Activated CD8-positive, alpha-beta T cell treated with anti-CD3 and anti-CD28 coated beads for 36 hours (primary cell): ENCODE measurements at places on chromosomes 3 and 15. TPM values are rescaled to one million over a fixed set of nuclear protein-coding genes. Genes with fewer than 3 reads are reported as not detected.

PLCL2 gene
- 19.7 TPM for total RNA-seq

TAGLN3 gene
- total RNA-seq, result 1.2 TPM

EFCC1 gene
- 0.38 TPM for total RNA-seq

DNA sequence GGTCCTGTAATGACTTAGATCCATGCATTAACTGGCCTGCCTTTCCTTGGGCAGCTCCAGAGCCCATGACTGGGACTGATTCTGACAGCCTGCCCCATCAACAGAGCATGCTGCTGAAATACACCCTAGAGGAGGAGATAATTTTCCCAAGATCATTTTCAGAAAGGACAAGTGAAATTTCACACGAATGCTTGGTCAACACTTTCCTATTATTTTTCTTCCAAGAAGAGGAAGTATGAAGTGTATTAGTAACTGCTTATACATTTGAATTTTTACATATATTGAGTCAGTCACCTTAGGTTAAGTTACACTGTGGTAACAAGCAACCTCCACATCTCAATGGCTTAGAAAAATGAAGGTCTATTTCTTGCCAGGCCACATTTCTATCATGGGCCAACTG lies 9.7 kb upstream of the NMNAT3 start:
- H3K36me3 ChIP-seq, result no peaks in the 10 kb centered on the region
- no peak for DNase-seq
- H3K27me3 ChIP-seq, result peaks cover 7% of the 10 kb centered on the region
- H3K4me1 ChIP-seq, result no peaks in the 10 kb centered on the region
- no peak overlapping the region for H3K27ac ChIP-seq
- H3K4me3 ChIP-seq, result no peak overlapping the region

CCDC191 gene
- total RNA-seq, result 1.7 TPM

RHOV gene
- 0.40 TPM for total RNA-seq

DNA sequence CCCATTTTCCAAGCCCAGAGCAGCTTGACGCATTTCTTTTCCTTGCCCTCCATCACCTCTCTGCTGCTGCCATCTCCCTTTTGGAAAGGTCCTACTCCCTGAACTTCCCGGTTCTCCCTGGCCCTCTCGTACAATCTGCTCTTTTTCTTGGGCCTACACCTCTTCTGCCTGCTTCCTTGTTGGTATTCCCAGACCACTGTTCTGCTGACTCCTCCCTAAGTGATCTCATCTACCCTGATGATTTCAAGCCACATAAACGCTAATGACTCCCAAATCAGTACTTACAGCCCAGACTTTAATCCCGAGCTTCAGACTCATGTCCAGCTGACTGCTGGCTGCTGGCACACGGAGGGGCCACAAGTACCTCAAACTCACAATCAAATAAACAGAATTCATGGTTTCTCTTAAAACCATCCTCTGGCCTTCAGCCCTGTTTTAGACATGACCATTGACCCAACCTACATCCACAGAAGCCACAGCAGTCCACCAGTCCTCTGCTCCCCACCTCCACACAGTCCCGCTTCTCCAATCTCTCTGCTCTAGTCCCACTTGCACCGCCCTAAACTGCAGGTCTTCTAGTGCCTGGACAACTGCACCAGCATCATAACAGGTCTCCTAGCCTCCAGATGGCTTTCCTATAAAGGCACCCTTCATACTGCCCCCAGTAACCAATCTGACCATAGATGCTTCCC lies 57.6 kb downstream of the AAGAB start:
- no peak for DNase-seq
- H3K4me3 ChIP-seq, result no peak overlapping the region
- peak overlapping the region; percentile 9 for H3K27ac ChIP-seq
- H3K36me3 ChIP-seq, result peaks cover 48% of the 10 kb centered on the region
- no peaks in the 10 kb centered on the region for H3K27me3 ChIP-seq

FETUB gene
- not detected for total RNA-seq

GRCh38 chr3:10577486-10577885 lies 72.1 kb upstream of the ATP2B2 start:
- H3K36me3 ChIP-seq, result no peaks in the 10 kb centered on the region
- peaks cover 11% of the 10 kb centered on the region for H3K27me3 ChIP-seq
- no peaks in the 10 kb centered on the region for H3K4me1 ChIP-seq
- DNase-seq, result no peak
- H3K27ac ChIP-seq, result no peak overlapping the region

DNA sequence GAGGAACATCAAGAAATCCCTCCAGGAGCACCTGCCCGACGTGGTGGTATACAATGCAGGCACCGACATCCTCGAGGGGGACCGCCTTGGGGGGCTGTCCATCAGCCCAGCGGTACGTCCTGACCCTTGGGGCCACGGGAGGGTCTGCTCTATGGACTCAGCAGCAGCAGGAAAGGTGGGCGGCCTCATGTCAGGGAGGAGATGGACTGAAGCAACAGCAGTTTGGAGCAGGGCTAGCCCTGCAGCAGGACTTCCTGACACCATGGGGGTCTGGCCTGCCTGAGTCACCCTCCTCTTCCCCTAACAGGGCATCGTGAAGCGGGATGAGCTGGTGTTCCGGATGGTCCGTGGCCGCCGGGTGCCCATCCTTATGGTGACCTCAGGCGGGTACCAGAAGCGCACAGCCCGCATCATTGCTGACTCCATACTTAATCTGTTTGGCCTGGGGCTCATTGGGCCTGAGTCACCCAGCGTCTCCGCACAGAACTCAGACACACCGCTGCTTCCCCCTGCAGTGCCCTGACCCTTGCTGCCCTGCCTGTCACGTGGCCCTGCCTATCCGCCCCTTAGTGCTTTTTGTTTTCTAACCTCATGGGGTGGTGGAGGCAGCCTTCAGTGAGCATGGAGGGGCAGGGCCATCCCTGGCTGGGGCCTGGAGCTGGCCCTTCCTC lies 24.2 kb downstream of the HDAC11 start:
- H3K27me3 ChIP-seq, result no peaks in the 10 kb centered on the region
- H3K4me3 ChIP-seq, result no peak overlapping the region
- no peaks in the 10 kb centered on the region for H3K4me1 ChIP-seq
- H3K36me3 ChIP-seq, result no peaks in the 10 kb centered on the region
- no peak overlapping the region for H3K27ac ChIP-seq
- DNase-seq, result no peak

REC114 gene
- total RNA-seq, result not detected

DNA sequence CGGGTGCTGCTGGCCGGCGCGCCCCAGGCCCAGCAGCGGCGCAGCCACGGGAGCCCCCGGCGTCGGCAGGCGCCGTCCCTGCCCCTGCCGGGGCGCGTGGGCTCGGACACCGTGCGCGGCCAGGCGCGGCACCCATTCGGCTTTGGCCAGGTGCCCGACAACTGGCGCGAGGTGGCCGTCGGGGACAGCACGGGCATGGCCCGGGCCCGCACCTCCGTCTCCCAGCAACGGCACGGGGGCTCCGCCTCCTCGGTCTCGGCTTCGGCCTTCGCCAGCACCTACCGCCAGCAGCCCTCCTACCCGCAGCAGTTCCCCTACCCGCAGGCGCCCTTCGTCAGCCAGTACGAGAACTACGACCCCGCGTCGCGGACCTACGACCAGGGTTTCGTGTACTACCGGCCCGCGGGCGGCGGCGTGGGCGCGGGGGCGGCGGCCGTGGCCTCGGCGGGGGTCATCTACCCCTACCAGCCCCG lies 777 bp downstream of the LOXL1 start:
- H3K4me3 ChIP-seq, result peak overlapping the region; percentile 58
- peak; percentile 40 for DNase-seq
- peaks cover 39% of the 10 kb centered on the region for H3K4me1 ChIP-seq
- no peaks in the 10 kb centered on the region for H3K27me3 ChIP-seq
- H3K27ac ChIP-seq, result no peak overlapping the region

DNAH12 gene
- not detected for total RNA-seq

- no peak for DNase-seq
- H3K4me1 ChIP-seq, result no peaks in the 10 kb centered on the region
- no peak overlapping the region for H3K4me3 ChIP-seq
- H3K27me3 ChIP-seq, result no peaks in the 10 kb centered on the region
Measured at GRCh38 chr3:116517308-116517707, 72.0 kb upstream of the LSAMP start.

DNA sequence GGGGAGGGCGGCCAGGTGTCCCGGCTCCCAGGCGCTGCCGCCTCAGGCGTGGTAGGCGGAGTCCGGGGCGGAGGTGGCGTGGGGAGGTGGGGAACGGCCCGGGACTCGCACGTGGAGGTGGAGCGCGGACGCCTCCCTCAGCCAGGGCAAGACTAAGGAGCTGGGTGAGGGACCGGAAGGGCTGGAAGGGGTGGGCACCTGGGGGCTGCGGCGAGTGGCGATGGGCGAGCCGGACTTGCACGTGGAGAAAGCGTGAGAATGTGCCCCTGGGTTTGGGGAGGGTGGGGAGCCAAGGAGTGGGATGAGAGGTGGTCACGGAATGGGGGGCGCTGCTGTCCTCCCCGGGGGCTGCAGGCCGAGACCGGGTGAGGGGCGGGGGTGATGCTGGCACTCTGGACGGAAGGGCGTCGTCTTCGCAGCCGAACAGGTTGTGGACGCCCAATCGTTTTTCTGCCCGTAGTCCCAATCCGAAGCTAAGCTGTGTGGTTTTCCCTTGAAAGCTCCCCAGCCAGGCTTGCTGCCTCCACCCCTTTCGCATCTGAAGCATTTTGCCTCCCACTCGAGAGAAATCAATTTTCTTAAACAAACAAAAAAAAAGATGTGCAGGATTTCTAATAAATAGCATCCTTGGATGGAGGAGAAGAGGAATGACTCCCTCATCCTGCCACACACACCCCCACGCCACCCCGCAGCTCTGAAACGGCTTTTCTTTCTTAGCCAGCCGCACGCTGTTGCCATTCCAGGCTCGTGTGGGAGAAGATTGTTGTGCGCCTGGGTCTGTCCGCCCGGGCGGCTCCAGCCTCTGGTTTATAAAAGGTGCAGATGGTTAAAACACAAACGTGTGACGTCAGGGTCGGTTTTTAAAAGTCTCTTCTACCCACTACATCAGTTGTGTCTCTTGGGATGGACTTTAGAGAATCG lies 62.5 kb upstream of the ANKRD28 start:
- H3K27ac ChIP-seq, result peak overlapping the region; percentile 81
- DNase-seq, result peak; percentile 62
- peaks cover 18% of the 10 kb centered on the region for H3K36me3 ChIP-seq
- no peaks in the 10 kb centered on the region for H3K27me3 ChIP-seq
- H3K4me1 ChIP-seq, result peaks cover 33% of the 10 kb centered on the region

DNA sequence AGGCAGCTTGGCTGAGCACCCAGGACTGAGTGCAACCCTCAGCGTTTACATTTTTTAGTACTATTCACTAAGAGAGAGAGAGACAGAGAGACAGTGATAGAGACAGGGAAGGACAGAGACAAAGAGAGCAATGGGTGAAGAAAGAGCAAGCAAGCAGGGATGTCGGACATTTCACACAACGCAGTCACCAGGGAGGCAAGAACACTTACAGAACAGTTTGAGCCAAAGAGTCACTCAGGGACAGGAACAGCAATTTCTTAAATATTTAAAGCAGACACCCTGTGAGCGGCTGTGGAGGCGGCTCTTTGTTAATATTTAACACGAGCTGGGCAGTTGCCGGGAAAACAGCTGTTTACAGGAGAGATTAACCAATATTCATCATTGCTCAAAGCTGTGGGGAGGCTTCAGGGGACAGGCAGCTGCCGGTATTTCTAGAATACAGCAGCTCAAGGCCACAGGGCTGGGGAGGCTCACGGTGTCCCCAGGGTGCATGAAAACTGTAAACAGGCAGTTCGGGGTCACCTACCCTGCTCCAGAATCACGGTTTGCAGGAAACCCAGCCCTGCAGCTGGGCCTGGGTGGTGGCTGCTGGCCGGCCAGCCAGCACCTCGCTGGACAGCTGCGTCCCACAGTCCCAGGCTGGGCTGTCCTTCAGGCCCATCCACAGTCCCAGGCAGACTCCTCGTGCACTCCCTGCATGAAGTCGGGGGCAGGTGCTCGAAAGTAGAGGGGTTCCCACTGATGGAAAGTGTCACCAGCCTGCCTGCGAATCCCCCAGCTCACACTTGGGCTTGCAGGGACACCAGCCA lies 38.8 kb upstream of the PCSK6 start:
- H3K4me1 ChIP-seq, result no peaks in the 10 kb centered on the region
- DNase-seq, result no peak
- H3K27me3 ChIP-seq, result peaks cover 3% of the 10 kb centered on the region
- H3K27ac ChIP-seq, result no peak overlapping the region
- no peak overlapping the region for H3K4me3 ChIP-seq
- no peaks in the 10 kb centered on the region for H3K36me3 ChIP-seq

CA12 gene
- 0.58 TPM for total RNA-seq

GRCh38 chr15:96947296-96948229 lies 617.1 kb downstream of the NR2F2 start:
- H3K4me1 ChIP-seq, result no peaks in the 10 kb centered on the region
- DNase-seq, result no peak
- H3K27ac ChIP-seq, result no peak overlapping the region
- H3K27me3 ChIP-seq, result peaks cover 23% of the 10 kb centered on the region
- H3K4me3 ChIP-seq, result no peak overlapping the region

CPEB1 gene
- total RNA-seq, result 1.6 TPM

LIPH gene
- not detected for total RNA-seq

DNA sequence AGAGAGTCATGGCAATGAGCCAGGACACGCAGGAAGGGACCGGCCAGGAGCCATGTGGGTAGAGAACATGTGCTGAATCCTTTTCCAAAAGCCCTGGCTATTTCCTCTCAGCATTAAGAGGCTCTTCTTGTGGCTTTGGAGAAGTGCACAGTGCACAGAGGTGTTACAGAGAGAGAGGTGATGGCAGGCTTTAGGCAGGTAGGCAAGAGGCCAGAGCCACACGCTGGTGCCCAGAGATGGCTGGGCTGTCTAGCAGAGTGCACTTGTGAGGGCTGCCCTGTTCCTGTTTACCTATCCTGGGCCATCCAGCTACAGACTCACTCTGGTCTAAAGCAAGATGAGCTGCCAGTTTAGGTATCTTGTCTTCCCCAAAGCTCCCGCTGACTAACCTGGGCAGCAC lies 402.6 kb downstream of the OCA2 start:
- H3K27me3 ChIP-seq, result no peaks in the 10 kb centered on the region
- no peak for DNase-seq
- no peaks in the 10 kb centered on the region for H3K36me3 ChIP-seq
- H3K4me3 ChIP-seq, result no peak overlapping the region
- H3K4me1 ChIP-seq, result no peaks in the 10 kb centered on the region
- H3K27ac ChIP-seq, result no peak overlapping the region

DNA sequence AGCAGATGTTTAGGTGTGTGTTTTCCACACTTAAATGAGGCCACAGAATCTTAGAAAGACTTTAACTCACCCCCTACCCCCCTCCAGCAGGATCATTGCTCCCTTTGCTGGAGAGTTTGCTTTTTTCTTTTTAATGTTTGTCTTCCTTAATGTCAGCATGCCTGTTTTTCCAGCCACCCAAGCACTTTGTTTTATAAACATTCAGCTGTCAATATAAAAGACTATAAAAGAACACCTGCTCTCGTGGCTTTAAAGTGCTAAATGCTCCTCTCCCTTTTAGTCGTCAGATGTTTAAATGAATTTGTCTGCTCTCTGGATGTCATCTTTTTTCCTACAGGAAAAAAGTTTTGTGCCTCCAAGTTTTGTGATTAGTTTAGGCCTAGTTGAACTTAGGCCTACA lies 61.7 kb downstream of the SIDT1 start:
- H3K4me3 ChIP-seq, result no peak overlapping the region
- no peak for DNase-seq
- H3K4me1 ChIP-seq, result peaks cover 9% of the 10 kb centered on the region
- no peak overlapping the region for H3K27ac ChIP-seq
- no peaks in the 10 kb centered on the region for H3K27me3 ChIP-seq

MKRN2OS gene
- total RNA-seq, result not detected
